NCI-H82 (cell line): ENCODE measurements at places on chromosomes 2 and 18.
A peak's percentile ranks its signal among the peaks of the same experiment; 100 is the strongest.

DNA sequence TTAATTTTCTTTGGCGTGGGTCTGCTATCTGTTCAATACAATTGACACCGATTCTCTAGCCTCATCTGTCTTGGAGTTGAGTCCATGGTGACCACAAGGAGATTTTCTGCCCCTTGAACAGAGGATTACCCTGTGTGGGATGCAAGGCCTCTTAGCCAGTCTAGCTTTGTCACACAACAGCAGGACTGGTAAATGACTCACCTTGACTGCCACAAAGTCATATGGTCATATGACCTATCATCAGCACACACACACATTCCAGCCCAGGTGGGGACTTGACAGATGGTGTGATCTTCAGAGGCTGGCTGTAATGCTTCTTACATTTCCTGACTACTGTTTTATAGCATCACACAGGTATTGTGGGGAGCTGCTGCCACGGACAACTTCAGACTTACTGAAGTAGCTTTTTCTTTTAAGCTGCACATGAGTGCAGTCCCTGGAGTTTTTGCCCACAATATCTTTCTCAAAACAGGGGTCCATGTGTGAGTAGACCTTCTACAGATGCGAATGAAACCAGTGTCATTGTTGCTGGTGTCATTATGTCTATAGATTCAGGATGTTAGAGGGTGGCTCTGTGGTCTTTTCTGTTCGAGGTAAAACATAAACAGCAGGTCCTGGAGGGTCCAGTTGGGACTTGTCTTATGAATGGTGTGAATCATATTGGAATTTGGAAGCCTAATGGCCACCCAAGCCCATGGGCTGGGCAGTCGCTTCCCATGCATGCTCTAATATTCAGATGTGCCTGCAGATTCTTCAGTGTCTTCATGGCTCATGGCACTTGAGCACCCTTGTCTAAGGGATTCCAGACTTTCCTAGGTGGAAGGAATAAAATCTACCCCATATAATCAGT, 18.6 kb upstream of the ACOXL start:
- peak; percentile 19 for DNase-seq

DNA sequence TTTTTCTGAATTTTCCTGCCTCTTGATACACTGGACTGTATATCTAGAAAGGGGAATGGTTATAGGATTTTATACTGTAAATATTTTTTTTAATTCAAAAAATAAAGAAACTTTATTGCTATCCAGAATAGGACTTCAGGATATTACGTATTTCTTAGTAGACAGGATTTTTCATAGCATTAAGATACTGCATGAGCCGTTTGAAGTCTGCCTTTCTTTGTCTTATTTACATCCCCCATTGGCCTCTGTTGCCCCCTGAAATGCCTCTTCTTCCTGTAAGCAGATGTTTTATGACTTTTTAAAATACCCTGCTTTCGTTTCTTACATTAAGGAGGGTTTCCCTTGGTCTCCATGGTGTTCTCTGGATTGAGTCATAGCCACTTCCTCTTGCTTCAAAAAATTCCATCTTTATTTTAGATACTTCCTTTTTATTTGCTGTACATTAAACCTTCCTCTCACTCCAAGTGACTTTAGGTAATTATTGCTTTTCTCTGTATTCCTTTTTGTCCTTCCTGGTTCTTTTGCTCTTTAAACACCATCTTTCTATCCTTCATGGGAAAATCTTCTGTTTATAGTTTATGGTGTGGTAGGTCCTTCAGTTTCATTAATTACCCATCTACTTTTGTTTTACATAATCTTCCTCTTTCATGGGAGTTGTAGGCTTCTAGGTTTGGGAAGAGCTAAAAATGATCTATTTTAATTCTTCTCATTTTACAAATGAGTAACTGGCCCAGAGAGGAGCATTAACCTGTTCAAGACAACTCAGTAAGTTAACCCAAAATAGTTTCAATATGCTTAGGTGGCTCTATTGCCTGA, 72.6 kb downstream of the ZNF532 start:
- no peak for DNase-seq

DNA sequence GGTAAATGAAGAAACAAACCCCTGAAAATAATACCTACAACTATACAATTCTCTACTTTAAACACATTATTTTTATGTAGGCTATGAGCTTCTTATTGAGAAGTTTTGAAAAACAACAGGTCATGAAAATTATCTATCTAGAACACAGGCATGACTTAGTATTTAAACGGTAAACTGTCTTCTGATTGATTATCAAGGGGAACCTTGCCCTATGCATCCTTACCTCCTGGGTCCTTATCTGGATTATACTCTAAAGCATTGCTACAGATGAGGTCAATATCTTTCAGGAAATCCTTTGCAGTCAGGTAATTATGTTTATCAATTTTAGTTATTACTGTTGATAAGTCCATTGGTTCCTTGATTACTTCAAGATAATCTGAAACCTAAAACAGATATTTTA, 144.3 kb downstream of the ATAD2B start:
- DNase-seq, result no peak

DNA sequence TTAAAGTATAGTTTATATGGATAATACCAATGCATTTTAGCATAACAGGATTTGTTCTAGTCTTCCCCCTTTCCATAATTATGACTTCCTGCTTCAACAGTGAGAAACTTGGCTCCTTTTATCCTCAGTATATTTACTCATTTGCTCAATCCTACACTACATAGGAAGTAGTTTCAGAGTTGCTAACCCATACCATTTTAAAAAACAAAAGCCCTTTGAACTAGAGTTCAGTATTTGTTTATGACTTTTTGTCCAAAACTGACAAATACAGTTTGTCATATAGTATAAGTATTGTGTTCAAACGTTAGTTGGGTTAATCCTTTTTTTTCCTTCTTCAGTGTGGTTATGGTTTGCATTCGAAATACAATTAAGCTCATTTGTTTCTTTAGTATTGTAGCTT, 5.9 kb upstream of the DNAJC27 start:
- DNase-seq, result no peak

GRCh38 chr2:231373184-231373583, 22.3 kb upstream of the B3GNT7 start:
- no peak for DNase-seq

GRCh38 chr2:127063701-127064590, 43.0 kb downstream of the BIN1 start:
- DNase-seq, result no peak

DNA sequence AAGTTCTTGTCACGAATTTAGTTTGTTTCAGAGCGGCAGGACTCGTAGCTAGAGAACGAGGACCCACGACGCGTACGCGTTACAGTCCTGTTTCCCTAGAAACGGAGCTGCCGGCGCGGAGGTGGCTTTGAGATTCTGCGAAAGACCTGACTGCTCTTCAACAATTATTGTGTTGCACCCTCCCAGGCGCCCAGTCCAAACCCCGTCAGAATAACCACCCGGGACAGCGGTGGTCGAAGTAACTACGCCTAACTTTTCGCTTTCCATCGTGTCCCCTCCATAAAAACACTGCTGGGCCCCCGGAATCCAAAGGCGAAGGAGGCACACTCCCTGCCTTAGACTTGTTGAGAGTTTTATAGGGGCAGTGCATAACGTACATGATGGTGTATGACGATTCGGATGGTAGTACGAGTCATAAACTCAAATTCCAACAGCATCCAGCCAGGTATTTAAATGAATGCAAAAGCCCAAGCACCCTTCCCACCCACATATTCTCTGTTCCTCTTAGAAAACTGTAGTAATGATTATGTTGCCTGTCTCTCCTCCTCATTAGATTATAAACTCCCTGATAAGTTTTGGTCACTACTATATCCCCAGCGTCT, 651 bp upstream of the STAM2 start:
- peak; percentile 49 for DNase-seq

GRCh38 chr18:5073026-5073944, 123.8 kb downstream of the AKAIN1 start:
- DNase-seq, result peak; percentile 63

- no peak for DNase-seq
These were observed 152.0 kb downstream of the FAM210A start for GRCh38 chr18:13574355-13574754.

GRCh38 chr2:100321179-100321865, 979 bp downstream of the LONRF2 start:
- no peak for DNase-seq

- peak; percentile 59 for DNase-seq
These were observed 11.5 kb downstream of the GPR55 start for GRCh38 chr2:230913406-230914143.

DNA sequence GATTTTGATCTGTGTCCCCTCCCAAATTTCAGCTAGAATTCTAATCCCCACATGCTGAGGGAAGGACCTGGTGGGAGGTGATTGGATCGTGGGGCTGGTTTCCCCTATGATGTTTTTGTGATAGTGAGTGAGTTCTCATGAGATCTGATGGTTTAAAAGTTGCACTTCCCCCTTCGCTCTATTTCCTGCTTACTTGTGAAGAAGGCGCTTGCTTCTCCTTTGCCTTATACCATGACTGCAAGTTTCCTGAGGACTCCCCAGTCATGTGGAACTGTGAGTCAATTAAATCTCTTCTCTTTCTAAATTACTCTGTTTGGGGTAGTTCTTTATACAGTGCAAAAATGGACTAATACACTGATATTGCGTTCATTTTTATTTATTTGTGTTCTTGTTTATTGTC, 636.8 kb upstream of the LINC00305 start:
- DNase-seq, result no peak
